ENCODE measurements at places on chromosomes 6 and 20. TPM values are rescaled to one million over a fixed set of nuclear protein-coding genes. Genes with fewer than 3 reads are reported as not detected.

DNA sequence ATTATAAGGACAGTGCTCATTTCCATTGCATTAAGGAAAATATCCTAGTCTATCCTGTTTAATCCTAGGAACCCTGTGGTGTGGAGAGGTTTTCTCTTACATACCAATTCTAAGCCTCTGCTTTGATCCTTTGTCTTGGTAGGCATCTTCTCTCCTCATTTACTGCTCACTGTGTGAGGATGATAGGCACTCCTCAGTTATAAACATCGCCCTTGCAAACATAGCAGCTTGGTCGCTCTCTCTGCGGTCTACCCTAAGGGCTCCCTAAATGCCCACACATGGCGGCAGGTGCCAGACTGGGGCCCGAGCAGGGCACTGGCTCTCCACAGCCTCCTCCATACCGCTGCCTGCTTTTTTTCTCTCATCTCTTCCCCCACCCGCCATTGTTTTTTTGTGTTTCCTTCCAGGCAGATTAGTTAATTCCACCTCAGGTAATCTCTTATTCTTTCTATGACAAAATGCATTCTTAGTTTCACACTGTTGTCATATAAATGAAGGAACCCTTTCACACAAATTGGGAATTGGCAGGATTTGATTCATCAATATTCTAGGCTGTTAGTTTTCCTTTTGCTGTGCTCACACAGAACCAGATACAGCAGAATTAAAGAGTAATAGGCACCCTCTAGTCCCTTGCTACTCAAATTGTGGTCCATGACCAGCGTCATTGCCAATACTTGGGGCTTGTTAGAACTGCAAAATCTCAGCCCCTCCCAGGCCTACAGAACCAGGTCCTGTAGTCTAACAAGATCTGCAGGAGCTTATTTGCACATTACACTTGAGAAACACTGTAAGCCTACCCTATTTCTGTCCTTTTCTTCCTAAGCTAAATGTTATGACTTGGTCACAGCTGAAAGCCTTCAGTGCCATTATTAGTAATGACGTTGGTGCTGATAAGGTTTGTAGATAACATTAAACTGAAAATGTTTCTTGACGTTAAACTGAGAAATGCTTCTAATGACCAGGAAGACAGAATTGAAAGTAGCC, 36.3 kb downstream of the CARMIL1 start:
- DNase-seq = no peak

DNA sequence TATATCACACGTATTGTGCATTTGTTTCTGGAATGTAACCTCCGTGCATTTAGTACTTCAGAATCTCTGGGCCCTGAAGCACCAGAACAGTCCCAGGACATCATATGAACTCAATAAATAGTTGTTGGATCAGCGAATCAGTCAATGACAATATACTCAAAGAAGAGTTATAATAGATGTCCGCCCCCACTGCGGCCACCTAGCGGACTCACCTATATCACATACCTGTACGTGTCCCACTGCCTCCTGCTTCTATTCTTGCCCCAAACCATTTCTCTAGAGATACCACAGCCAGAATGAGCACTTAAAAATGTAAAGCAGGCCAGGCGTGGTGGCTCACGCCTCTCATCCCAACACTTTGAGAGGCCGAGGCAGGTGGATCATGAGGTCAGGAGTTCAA, 73.9 kb downstream of the DCDC2 start:
- DNase-seq = no peak

DNA sequence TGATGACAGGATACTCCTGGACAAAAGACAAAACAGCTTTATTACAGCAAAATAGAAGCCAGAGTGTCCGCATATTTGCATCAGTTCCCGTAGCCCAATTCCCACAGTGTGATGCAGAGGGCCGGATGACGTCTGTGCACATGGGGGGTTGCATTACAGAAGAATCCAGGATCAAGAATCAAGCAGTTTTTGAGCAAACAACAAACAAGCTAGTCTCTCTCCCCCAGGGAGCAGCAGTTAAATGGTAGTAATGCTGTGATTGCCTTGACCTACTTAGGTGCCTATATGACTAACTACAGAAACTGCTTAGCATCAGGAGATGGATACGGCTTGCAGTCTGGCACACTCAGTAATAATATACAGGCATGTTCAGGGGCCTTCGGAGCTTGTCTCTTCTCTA, 3.2 kb upstream of the SDHAF4 start:
- no peak for DNase-seq

DNA sequence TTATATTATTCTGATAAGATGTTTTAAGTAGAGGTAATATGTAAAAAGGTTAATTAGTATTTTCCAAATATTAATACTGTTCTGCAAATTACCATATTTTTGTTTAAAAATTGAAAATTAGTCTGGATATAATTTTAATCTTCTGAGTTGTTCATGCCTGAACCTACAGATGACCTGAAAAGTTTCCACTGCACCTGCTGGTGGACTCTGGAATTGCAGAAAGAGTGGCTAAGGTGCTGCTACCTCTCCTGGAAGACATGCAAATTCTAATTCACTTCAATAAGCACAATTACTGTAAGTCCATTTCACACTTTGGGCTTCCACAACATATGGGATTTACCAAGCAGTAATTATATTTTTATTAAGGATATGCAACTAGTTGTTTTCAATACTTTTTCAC, 77.7 kb upstream of the OLIG3 start:
- DNase-seq = no peak

The CPNE1 gene
- 63.2 TPM for polyA plus RNA-seq

The C20orf141 gene
- polyA plus RNA-seq = not detected

- DNase-seq = no peak
Observed at GRCh38 chr6:124684621-124685020, 277.6 kb upstream of the RNF217 start.

DNA sequence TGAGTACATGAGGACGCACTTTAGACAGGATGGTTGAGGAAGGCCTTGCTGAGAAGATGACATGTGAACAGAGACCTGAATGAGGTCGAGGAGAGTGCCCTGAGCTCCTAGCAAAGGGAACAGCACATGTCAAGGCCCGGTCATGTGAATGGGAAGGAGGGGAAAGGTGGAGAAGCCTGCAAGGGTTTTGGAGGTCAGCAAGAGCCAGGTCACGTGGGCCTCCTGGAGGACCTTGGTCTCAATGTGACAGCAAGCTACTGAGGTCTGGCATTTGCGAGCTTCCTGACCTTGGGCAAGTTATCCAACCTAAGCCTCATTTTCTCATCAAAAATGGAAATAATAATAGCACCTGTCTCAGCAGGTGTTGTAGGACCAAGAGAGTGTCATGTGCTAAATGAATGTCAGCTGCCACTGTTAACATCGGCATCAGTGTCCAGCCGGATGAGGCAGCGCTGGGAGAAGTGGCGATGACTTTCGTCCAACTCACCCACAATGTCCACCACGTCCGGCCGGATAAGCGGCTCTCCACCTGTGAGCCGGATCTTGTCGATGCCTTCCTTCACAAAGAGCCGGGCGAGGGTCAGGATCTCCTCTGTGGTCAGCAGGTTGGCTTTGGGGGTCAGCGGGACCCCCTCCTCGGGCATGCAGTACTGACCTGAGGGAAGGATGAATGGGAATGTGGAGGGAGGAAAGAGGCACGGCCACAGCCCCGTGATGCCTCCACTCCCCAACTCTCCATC, 8.9 kb downstream of the MOCS1 start:
- DNase-seq = no peak

DNA sequence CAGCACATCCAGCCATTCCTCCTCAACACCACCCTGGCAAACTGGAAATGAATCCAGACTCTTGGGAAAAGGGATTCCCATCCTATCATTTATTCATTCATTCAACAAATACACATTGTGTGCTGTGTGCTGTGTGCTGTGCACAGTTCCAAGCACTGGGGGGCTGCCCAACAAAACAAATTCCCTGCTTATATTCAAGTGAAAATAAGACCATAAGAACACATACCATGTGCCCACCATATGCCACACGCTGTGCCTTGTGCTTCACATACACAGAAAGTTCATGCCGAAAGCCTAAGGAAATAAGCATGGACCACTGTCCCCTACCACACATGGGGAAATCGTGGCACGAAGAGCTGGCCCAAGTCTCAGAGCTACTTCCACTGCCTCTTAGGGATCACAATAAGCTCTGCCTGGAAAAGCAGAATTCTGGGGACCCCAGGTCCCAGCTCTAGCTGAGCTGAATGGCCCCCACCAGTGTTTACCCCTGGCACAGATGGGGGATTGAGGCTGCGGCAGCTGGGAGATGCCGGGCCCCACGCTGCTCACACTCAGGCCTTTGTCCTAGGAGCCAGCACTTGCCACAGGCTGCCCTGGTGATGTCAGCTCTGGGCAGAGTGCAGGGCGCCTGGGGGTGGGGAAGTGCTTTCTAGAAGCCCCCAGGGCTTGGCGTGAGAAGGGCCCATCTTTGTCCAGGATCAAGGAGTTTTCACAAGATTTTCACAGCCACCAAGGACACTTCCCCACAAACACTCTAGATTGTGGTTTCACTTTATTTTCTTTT, 99.6 kb downstream of the PREX1 start:
- DNase-seq = no peak

DNA sequence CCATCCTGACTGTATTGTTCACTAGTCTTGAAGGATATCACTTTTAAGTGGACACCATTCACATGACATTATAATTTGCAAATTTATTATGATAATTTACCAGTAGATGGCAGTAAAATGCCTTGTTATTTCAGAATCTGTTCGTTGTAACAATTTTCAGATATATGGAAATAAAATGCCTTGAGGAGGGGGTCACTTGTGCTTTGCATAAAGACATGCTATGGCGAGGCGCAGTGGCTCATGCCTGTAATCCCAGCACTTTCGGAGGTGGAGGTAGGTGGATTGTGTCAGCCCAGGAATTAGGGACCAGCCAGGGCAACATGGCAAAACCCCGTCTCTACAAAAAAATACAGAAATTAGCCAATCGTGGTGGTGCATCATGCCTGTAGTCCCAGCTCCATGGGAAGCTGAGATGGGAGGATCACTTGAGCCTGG, 9.0 kb upstream of the NCOA6 start:
- no peak for DNase-seq

DNA sequence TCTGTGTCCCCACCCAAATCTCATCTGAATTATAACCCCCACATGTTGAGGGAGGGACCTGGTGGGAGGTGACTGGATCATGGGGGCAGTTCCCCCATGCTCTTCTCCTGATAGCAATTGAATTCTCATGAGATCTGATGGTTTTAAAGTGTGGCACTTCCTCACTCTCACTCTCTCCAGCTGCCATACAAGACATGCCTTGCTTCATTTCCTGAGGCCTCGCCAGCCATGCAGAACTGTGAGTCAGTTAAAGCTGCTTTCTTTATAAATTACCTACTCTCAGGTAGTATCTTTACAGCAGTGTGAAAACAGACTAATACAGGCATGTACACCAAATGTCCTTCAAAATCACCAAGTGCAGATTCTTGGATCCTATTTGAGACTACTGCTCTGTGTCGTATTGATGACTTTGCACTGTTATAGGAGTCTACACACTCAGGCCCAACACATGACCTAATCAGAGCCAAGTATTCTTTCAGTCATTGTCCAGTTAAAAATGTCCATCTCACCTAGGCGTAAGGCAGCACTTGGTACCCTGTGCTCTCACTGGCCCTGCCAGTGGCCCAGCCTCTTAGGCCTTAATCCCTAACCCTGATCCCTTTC, 52.8 kb upstream of the UST start:
- DNase-seq = no peak

DNA sequence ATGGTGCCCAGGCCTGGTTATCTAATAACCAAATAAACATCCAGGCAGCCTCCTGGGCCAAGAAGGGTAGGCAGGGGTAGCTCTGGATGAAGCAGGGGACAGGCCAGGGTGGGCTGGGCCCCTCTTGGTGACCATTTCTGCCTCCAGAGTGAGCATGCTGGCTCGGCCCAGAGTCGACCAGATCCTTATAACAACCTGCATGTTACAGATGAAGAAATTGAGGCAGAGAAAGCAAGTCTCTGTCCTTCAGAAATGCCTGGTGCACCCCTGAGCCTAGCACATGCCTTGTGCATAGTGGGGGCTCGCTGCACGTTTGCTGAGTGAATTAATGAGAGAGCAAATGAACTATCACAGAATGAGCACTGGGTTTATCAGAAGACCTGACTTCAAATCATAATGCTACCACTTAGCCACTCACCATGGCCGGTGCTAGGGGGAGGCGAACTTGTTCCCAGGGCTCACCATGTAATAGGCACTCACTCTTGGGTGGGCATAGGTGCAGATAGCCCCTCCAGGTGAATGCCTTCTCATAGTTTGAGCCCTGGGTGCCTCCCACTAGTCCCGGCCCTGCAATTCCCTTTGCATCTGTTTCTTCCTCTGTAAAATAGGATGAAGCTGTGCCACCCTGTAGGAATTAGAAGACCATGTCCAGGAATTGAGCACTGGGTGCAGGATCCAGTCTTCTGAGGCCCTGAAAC, 3.8 kb upstream of the APCDD1L start:
- DNase-seq = no peak

GRCh38 chr6:126048635-126049034, 62.3 kb downstream of the TRMT11 start:
- no peak for DNase-seq

- DNase-seq = no peak
Observed at GRCh38 chr20:36275011-36275410, 31.1 kb upstream of the DLGAP4 start.

DNA sequence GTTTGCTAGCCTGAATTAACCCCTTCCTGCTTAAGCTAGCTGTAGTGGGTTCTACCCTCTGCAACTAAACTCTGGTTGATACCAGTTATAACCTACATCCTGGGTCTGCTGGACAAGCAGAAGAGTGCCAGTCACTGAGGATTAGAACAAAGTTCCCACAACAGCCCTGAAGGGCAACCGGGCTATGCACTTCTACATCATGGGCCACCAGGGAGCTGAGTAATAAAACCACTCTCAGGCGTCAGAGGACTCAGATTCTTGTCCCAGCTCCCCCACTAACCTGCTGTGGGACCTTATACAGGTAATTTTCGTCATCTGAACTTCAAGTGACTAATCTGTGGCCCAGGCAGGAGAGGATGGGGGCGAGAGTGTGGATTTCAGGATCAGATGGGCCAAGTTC, 56.8 kb downstream of the EYA2 start:
- no peak for DNase-seq

GRCh38 chr6:49636713-49637349, at the start of gene RHAG:
TSS of gene RHAG (minus strand) at chr6:49636839. CDS start at chr6:49636812, 27 bp downstream.
- DNase-seq = no peak

DNA sequence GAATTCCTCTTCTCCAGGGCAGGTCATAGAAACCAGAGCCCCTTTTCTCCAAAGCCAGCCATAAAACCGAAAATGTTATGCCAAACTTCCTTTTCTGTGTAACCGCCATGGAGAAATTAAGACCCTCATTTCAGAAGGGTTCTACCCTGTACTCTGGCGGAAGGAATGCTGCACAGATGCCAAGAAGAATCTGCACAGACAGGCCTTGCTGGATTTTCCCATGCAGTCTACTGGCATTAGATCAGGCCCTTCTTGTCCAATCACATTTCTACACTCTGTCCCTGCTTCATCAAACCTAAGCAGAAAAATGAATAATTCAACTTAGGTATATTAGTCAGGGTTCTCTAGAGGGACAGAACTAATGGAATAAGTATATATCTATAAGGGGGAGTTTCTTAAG, 43.2 kb upstream of the MC3R start:
- DNase-seq = no peak

DNA sequence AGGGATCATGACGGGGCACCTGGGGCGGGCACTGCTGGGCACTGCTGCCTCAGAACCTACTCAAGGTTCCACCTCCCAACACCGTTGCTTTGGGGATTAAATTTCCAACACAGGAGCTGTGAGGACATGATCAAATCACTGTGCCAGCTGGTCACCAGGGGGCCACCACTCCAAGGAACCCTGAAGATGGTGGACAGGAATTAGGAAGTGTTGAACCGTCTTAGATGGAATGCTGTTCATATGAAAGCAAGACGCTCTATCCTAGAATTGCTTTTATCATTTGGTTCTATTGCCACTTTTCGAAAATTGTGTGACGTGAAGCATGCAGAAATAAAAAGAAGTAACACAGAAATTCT, 140.3 kb downstream of the DLL1 start:
- DNase-seq = peak; percentile 18

- DNase-seq = no peak
Observed at GRCh38 chr6:119463081-119463626, 113.6 kb upstream of the MAN1A1 start.
